ENCODE measurements at places on chromosomes 12 and 14.

DNA sequence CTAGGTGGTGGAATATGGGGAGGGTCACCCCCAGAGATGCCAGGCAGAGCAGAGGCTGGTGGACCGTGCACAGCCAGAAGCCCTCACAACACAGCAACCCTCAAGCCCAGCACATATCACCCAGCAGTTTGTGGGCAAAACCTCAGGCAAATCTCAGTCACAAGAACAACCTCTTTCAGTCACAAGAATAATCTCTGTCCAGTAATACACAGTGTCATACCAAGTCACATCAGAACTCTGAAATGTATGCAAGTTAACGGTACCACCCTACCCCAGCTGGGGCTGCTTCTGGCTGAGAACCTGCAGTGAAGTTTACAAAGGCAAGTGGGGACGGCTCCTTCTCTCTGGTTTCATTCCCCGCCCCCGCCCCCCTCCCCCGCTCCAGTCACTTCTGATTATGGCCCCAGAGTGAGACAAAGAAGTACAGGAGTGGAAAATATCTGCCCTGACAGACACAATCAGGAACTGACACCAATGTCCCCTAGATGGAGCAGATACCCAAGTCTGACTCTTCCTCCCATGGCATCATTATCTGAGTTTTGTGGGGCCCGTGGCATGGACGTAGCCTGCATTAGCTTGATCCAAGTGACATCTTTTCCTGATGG is 480.9 kb upstream of the TMEM132C start:
- no peak for DNase-seq

- DNase-seq, result no peak
These were observed 10.2 kb upstream of the SLC17A8 start for GRCh38 chr12:100346660-100347059.

DNA sequence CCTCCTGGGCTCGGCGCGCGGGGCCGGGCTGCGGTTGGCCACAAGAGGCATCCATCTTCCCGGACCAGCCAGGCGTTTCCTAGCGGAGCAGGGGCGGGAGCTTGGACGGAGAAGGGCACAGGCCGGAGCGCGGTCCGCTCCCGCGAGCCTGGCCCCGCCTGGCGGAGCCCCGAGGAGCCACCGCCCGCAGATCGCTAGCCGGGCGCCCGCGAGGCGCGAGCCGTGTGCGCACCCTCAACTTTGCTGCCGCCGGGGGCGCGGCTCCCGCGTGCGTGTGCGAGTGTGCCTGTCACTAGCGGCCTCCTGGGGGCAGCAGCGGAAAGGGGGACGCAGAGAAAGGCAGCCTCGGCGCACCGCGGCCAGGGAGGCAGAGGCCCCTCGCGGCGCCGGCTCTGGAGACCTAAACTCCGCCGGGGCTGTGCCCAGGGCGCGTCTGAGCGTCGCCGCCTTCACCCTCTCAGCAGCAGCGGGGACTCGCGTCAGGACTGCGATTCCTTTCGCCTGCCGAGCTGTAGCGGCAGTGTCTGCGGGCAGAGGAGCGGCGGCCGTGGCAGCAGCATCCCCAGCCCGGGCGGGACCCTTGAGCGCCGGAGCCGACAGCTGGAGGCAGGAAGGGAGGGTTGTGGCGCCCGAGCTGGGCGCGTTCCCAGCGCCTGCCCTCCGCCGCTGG is 644 bp upstream of the SRGAP1 start:
- DNase-seq, result peak; percentile 66

DNA sequence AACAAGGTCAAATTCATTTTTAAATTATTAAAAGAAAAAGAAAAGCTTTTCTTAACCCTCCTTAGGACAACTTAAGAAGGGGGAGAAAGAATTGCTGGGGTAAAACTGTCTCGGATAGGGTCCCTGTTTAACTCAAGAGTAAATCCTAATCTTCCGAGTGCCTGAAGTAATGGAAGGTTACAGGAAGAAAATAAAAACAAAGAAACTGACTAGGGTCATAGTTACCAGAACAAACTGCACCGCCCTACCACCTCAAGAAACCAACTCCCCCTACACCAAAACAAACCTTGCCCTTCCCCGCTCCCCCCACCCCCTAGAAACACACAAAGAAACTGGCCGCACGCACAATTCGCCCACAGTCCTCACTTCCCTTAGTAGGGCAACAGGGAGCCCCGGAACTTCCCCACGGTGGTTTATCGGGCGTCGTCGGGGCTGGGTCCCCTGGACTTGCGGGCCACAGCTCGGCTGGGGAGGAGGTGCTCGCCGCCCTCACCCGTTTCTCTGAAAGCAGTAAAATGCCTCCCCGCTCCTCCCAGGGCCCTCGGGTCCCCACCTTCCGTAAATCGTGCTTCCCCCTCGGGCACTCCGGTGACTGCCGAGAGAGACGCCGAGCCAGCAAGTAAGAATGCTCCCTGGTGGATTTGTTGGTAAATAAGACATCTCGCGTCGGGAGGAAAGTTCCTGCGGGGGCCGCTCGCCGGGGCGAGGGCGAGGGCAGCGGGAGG is 2.4 kb downstream of the SINHCAF start:
- peak; percentile 50 for DNase-seq

DNA sequence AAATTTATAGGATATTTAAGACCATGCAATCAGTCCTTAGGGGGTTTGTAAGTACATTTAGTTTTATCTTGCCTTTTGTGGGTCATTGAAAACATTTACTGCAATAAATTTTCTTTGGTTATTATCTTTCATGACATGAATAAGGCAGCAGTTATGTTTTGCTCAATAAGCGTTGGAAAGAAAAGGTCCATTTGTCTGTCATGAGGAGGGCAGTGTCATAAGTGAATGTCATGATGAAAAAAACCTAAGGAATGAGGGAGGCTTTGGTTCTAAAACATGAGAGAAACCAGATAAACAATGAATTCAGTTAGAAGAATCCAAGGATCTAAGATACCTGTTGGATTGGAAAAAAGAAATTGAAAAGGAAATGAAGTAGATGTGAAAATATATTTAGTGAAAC is 209.4 kb downstream of the NAV3 start:
- no peak for DNase-seq

- no peak for DNase-seq
These were observed 37.8 kb downstream of the BCL2L14 start for GRCh38 chr12:12108441-12109058.

- DNase-seq, result no peak
These were observed 7.8 kb downstream of the KRT1 start for GRCh38 chr12:52672321-52672933.

DNA sequence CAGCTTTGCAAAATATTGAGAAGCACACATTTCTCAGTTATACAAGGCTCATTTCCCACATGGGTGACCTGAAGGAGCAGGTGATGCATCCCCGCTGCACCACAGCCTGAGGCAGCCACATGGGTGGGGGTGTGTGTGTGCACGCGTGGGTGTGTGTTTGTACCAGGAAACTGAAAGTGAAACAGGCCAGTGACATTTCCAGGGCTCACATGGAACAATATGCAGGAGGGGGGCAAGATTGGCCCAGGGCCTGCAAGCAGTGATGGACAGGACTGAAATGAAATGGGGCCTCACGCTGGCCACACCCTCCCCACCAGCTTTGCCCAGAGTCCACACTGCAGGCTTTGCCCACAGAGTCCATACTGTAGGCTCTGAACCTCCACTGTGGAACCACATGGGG is 154.2 kb upstream of the PARP11 start:
- DNase-seq, result peak; percentile 57

DNA sequence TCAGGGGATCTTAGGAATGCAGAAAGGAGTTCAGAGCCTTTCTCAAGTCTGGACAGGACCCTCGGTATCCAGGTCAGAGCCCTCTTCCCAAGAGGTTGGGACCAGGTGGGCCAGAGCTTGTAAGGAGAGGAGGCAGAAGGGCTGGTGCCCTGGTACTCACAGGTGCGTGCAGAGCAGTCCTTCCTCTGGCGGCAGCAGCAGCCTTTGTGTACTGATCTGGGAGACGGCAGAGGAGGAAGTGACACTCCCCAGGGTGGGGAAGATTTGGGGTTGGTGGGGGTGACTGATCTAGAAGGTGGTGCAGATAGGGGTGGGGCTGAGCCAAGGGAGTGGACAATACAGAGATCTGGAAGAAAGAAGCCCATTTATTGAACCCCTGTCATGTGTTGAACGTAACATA is at the start of gene ITGB7:
ITGB7 (minus strand) TSS at position 210 of the 400 bp plus-strand sequence. CDS start 6,808 bp downstream, outside the sequence.
- peak; percentile 46 for DNase-seq

GRCh38 chr12:123075087-123075645 is 75.7 kb downstream of the PITPNM2 start:
- DNase-seq, result no peak

GRCh38 chr12:30967026-30967425 is 40.5 kb downstream of the TSPAN11 start:
- no peak for DNase-seq

DNA sequence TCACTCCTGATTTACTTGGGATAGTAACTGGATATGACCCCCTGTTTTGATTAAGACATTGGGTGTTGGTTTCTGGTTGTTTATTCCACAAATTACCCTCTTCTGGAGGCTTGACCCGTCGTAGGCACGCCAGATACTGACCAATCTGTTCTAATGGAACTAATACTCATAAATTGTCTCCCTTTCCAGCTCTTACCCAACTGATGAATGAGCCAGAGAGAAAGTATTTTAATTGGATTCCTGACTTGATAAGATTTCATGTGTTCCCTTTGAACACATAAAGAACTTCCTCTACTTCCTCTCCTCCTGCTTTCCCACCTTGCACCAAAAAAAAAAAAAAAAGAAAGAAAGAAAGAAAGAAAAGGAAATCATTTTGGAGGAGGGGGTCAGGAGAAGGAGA is 340.9 kb downstream of the PCNX1 start:
- no peak for DNase-seq

- DNase-seq, result no peak
These were observed 55.7 kb downstream of the NINJ2 start for GRCh38 chr12:607541-608001.

All from activated T-helper 9 cell treated with anti-CD3 and anti-CD28 coated beads, Interleukin-2, amount 50 U/mL, for 16 hours (primary cell).